Renal cortex interstitium (tissue), 15 donors: ENCODE measurements at places on chromosomes 3 and 15. TPM values are rescaled to one million over a fixed set of nuclear protein-coding genes. Genes with fewer than 3 reads are reported as not detected.

DNA sequence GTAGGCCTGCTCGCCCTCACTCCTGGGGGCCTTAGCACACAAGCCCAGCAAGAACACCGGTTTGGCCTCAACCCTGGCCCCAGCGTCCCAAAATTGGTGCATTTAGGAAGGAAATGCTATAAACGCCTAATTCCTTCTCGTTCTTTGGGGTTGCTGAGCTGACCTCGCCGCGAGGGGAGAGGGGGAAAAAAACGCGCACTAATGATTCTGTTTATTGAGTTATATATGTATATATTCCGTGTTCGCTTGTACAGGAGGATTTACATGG lies 3.9 kb downstream of the FEZF2 start:
- DNase-seq, result no peak

GRCh38 chr3:154144825-154145465 lies 23.8 kb downstream of the ARHGEF26 start:
- no peak for DNase-seq

The RETNLB gene
- not detected for polyA plus RNA-seq

GRCh38 chr3:102144063-102144462 lies 290.8 kb upstream of the ZPLD1 start:
- no peak for DNase-seq

DNA sequence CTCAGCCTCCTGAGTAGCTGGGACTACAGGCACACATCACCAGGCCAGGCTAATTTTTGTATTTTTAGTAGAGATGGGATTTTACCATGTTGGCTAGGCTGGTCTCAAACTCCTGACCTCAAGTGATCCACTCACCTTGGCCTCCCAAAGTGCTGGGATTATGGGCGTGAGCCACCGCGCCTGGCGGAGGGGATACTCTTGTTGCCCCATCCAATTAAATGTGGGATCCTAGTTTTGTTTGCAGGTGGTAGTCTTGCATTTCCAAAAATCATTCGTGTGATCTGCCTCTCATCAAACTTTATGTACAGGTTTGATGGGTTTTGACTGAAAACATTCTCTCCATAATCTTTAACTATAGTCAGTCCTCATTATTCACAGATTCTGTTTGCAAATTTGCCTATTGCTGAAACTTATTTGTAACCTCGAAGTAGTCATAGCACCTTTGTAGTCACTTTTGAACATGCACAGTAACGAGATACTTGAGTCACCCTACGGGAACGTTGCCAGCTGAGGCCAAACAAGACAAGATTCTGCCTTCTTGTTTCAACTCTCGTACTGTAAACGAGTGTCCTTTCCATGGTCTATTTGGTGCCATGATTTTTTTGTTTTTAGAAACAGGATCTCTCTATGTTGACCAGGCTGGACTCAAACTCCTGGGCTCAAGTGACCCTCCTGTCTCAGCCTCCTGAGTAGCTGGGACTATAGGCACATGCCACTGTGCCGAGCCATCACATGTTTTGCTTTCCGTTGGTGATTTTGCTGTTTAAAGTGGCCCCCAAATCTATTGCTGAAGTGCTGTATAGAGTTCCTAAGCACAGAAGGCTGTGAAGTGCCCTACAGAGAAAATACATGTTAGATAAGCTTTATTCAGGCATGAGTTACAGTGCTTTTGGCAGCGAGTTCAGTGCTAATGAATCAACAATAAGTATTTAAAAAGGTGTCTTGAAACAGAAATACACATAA lies 8.1 kb upstream of the MAPK6 start:
- no peak for DNase-seq

The CISH gene
- polyA plus RNA-seq, result 30.6 TPM

- no peak for DNase-seq
Observed at GRCh38 chr15:62783303-62783957, 259.1 kb upstream of the TPM1 start.
